ENCODE measurements at places on chromosomes 7 and 10.

DNA sequence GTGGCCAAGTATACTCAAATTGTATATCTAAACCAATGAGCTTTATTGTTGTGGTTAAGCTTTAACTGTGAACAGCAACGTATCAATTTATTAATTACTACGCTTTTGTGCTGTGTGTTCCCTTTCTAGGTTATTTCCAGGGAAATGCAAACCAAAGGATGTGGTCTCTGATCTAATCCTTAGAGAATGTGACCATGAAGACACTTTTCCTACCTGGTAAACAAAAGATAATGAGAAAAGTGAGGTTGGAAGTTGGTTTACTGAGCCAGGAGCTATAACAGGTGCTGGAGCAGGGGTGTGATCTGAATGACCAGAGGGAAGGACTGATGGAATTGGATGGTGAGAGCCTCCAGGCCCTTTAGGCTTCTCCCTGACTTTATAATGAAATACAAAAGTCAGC lies 25.4 kb upstream of the CALU start:
- no peak for DNase-seq

GRCh38 chr10:37301271-37301670 lies 175.9 kb downstream of the ANKRD30A start:
- no peak for DNase-seq

DNA sequence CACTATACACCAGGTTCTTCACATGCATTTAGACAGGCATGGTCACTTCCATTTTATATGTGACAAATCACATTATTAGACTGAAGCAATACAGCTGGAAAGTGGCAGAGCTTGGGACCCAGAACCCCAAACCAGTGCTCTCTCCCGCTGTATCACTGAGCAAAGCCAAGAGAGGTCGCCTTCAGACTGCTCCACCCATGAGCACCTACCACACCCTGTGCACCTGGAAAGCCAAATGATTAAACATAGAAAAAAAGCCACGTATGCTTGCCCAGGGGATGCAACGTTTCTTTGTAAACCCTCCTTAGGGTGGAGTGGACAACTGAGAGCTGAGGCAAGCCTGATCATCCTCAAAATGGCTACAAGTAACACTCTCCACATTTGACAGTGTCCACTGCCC lies 72.5 kb downstream of the CCDC6 start:
- DNase-seq, result no peak

GRCh38 chr7:148664324-148664723 lies 34.4 kb upstream of the CUL1 start:
- no peak for DNase-seq

GRCh38 chr7:74306730-74307469 lies 17.7 kb downstream of the CLIP2 start:
- peak; percentile 47 for DNase-seq

- DNase-seq, result no peak
Observed at GRCh38 chr7:39645482-39646407, 22.4 kb downstream of the RALA start.

GRCh38 chr7:7751243-7752092 lies 33.1 kb upstream of the RPA3 start:
- no peak for DNase-seq

DNA sequence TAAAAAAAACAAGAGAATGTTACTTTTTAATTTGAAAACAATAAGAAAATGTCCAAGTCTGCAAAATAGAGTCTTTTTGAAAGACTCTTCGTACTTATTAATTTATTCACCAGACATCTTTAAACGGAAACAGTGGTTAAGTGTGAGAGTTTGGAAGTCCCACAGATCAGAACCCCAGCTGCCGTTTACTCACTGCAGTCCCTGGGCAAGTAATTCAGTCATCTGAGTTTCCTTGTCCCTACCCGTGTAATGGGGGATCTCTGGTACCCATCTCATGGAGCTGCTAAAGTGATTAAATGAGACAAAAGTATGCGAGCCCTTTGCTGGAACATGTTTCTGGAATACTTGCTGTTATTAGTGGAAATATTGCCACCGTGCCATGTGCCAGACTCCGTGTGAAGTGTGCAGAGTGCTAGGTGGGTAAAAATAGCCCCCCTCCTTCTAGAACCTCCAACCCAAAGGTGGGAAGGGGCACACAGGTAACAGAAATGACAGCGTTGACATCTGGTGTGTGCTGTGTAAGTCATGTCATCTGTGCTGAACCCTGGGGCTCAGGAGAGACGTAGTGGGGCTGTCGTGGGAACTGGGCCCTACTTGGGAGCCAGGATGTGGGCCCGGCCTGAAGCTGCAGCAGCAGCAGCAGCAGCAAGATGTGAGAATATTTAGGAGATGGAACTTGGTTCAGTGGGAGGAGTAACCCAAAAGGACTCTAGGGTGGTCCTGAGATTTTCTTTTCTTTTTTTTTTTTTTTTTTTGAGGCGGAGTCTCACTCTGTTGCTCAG lies 140.5 kb downstream of the CUX1 start:
- no peak for DNase-seq

GRCh38 chr10:46266306-46266985 lies 20.4 kb upstream of the ANTXRL start:
- no peak for DNase-seq

DNA sequence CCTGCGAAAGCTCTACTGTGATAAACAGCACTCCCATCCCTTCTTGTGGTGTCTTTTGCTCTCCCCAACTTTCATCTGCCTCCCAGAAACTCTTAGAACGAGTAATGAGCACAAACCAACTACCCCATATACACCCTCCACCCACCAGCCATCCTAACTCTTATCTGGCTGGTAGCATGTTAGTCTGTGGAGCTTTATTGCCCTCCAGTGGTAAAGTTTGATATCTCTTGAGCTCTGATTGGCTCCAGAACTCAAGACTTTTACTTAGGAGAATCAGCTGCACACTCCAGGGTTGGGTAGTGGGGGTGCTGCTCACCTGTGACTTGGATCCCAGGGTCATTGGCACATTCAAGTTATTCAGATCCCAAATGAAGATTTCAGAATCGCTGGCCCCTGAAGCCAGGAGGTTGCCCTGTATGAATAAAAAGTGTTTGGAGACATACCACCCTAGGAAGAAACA lies 10.9 kb downstream of the SEC31B start:
- no peak for DNase-seq

- DNase-seq, result no peak
Observed at GRCh38 chr10:10798864-10799192, 218.8 kb upstream of the CELF2 start.

DNA sequence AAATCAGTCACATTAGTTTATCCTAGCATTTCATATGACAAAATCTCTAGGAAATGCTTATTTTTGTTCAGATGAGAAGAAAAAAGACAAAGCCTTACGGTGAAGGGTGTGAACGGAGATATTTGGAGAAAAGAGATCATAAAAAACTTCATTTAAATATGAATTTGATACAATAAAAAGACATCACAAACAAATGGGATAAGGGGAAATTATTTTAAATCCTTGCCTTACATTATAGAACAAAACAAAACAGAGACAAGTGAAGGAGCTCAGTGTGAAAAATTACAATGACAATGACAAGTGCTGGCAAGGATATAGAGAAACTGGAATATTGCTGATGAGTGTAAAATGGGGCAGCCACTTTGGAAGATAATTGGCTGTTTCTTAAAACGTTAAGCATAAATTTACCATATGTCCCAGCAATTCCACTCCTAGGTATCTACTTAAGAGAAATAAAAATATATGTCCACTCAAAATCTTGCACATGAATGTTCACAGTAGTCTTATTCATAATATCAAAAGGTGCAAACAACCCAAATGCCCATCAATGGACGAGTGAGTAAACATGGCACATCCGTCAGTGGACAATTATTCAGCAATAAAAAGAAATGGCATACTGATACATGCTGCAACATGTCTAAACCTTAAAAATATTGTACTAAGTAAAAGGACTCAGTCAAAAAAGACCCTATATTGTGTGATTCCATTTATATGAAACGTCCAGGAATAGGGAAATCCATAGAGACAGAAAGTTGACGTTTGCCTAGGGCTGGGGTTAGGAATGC lies 66.1 kb upstream of the RAPGEF5 start:
- DNase-seq, result no peak

DNA sequence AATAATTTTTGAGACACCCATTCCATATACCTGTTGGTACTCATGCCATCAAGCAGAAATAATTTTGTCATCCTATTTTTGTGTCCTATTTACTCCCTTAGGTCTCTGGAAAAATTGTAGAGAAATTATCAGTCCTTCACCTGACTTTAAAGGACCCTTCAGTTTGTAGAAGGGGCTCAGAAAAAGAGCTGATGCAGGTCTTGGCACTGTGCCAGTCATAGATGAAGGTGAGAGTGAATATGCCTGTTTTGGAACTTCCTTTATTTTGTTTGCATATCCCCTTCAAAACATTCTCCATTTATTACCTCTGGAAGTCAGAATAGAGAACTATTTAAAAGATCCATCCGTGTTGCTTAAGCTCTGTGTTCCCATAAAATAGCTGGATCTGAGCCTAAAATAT lies 321.0 kb upstream of the TPK1 start:
- DNase-seq, result no peak

- no peak for DNase-seq
Observed at GRCh38 chr7:91198371-91198770, 65.9 kb upstream of the FZD1 start.

GRCh38 chr7:46000513-46000912 lies 79.4 kb upstream of the IGFBP3 start:
- DNase-seq, result no peak

- no peak for DNase-seq
Observed at GRCh38 chr10:73863039-73863817, 11.1 kb downstream of the CAMK2G start.

- DNase-seq, result no peak
Observed at GRCh38 chr7:159117366-159118196, 27.1 kb downstream of the VIPR2 start.

DNA sequence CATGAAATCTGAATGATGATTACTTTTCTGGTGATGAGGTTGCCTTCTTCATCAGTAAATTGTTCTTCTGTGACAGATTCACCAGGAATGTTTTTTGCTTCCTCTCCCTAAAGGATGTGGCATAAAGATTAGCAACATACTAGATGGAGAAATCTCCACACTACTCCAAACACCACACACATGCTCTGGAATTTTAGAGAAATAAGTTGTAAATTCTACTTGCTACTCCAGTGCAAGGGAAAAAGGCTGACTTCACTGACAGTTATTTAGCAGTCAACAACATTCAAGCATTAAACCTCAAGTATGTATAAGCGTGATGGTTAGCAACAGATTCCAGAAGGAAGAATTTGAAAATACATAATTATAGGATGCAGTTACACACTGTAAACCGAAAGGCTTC lies 137.9 kb upstream of the CCDC6 start:
- DNase-seq, result peak; percentile 23
